ENCODE measurements at places on chromosomes 6 and 20.
A peak's percentile ranks its signal among the peaks of the same experiment; 100 is the strongest.

- DNase-seq: no peak
Observed at GRCh38 chr6:12572896-12573827, 143.4 kb upstream of the PHACTR1 start.

DNA sequence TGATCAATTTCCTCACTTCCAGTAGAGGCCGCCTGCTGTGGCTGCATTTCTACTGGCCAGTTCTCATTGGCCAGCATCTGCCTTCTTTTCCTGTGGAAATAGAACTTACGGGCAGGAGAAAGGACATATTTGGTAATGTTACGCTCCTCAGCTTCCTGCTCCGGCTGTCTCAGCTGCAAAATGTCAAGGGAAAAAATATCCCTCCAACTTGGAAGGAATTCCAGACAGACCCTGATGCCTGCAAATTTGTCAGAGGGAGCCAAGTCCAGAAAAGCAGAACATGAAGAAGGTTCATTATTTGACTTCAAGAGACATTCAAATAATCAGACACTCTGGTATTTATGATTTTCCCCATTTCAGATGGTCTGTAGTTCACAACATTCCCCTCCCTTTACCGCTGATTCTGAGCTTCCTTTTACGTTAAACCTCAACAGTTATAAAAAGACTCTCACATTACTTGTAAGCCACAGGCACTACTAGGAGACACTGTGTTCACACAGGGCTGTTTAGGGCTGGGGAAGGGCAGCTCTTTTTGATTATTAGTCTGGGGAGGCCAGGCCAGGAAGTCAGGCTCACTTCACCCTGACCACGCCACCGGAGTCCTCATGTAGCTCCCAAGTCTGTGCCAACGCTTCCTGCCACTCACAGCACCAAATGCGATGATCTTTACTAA, 179.6 kb upstream of the CCN2 start:
- DNase-seq: no peak

- DNase-seq: no peak
Observed at GRCh38 chr6:157106487-157106886, 216.8 kb downstream of the TMEM242 start.

DNA sequence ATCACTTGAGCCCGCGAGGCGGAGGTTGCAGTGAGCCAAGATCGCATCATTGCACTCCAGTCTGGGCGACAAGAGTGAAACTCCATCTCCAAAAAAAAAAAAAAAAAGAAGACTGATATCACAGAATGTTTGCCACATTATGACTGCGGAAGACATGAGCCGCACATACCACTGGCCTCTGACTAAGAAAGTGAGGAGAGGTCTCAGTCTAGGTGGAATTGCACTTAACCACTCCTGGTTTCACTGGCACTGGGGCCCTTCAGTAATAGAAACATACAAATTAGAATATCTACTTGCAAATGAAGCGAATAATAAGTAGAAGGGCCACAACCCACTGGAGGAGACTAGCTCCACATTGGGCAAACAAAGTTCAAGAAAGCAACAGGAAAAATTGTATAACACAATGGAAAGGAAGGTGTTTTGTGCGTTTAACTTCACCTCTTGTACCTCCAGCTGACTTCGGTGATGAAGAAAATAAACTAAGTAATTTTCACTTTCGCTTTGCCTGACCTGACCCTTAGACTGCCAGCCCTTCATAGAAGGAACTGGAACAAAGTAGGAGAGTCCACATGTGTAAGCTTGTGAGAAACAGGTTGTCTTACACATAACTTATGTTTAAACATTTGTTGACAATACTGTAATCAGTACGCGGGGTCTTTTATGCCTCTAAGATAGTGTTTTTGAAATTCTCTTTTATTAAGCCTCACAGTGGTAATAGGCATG, 147.5 kb upstream of the TSHZ2 start:
- no peak for DNase-seq

GRCh38 chr6:33578164-33578563, 1.9 kb downstream of the BAK1 start:
- DNase-seq: peak; percentile 37

DNA sequence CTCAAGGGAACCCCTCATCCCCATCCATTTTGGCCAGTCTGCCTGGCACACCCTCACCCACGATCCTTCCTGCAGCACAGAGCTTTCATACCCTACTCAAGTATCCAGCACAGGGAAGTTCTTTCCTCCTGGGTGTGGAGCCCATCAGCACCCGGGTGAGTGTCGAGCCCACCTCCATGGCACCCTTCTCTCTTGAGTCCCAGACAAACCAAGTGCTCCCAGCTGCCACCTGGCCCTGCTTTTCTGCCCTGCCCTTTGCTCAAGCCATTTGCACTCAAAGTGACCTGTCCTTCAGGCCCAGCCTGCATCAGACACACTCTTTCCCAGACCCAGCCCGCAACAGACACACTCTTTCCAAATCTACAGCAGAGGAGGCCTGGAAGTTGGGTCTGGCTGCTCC, 257.2 kb downstream of the DLL1 start:
- no peak for DNase-seq

GRCh38 chr20:46164254-46164653, 46.1 kb downstream of the CD40 start:
- DNase-seq: no peak

DNA sequence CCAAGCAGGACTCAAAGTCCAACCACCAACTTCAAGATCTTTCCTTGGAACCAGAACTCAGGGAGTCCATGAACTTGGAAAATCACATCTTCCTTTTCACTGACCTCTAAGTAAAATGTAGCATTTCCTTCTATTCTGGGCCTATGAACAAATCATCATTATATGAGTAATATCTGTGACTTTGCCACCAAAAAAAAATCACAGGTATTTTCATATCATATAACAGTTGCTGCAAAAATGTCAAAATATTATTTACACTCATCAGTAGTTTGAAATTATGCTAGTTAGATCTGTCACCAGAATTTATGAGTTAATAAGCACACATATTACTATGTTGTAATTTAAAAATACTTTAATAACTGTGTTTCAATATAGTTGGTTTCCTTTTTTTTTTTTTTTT, 27.3 kb upstream of the TLDC2 start:
- DNase-seq: no peak

DNA sequence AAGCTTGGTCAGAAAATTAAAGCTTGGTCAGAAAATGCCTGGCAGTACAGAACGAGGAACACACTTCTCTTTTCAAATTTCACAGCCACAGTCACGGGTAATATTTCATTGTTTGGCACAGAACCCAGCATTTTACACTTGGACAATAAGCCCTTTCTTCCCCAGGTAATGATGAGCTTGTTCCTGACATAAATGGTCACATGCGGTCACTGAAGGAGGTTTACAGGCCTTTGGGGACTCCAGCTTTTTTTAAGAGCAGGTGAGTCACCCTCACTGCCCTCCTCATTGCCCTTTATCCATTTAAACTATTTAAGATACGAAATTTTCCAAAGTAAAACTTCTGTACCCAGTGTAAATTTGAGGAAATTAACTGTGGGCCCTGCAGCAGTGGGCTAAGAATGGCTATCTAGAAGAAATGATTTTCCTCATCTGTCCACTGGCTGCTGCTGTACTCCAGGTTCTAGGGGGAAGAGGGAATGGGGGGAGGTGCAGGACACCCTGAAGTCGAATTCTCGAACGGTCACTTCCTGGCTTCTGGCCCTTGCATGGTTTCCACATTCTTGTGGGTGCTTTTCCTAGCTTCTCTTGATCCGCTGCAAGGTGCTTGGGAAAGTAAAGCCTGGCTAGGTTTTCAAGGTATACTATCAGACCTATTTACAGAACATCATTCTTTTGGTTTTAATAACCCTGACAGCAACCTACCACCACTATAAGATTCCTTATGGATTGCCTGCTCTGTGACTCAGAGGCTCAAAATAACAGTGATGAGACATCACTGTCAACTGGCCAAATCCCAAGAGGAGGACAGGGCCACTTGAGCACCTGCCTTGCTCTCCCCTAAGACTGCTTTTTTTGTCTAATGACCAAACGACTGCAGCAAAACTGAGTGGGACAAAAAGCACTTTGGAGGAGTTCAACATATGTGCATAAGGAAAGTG, 75.8 kb downstream of the PREP start:
- no peak for DNase-seq

All from CD4-positive, alpha-beta T cell treated with Interleukin-17A for 4 hours (primary cell).